Activated CD4-positive, alpha-beta T cell treated with anti-CD3 and anti-CD28 coated beads for 24 hours (primary cell): ENCODE measurements at places on chromosomes 5 and 9.

- no peak for DNase-seq
Measured at GRCh38 chr5:179292202-179292601, 53.1 kb downstream of the ADAMTS2 start.

DNA sequence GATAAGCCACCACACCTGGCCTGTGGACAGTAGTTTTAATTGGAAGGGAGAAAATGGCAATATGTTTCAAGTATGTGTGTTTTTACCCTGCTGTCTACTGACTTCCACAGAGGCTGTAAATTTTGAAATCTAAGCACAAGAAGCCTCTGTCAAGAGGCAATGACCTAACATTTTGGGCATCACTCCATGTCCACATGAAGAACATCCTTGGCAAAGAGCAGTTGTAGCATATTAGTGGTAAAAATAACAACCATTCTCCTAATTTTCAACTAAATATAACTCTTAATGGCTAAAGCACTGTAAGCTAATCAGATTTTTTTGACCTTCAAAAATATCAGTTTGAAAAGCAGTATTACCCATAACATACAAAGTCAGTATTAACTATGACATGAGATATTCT lies 100.3 kb upstream of the APC start:
- DNase-seq, result no peak

DNA sequence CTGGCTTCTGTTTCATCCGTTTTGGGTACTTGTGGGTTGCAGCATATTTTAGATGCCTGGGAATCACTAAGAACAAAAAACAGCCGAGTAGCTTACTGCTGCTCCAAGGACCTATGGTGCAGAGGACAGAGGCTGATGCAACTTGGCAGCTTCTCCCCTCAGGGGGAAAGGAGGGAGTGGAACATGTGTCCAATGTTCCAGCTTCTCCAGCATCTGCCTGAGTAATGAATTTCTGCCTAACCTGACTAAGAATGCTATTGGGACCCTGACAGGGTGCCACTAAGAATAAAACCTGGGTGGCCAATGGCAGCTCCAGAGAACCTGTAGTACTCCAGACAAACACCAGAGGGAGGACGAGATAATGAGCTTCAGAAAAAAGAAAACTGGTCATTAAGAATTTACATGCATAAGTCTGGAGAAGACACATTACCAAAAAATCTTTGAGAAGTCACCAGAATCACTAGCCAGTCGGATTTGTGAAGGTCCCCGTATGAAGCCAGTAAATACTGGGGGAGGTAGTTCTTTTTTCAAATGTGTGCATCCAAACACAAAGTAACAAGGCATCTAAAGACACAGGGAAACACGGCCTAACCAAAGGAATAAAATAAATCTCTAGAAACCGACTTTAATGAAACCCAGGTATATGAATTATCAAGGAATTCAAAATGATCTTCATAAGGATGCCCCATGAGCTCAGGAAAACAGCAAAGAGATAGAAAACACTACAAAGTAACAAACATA lies 293.5 kb downstream of the HINT1 start:
- DNase-seq, result no peak

DNA sequence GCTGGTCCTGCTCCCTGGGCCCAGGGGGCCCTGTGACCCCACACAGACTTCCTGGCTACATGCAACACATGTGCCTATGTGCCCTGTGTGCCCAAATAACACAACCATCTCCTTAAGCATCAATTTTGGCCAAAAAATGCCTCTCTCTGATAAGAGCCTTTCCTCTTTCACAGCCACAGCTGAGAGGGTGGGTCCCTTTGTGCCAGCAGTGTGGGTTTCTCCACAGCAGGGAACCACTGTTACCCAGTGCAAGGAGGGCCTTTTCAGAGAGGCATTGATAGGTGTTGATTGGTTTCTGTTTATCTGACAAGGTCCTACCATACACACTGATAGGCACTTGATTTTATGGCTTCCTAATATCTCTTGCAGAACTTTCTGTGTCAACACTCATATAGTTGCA lies 42.7 kb downstream of the SYK start:
- no peak for DNase-seq

DNA sequence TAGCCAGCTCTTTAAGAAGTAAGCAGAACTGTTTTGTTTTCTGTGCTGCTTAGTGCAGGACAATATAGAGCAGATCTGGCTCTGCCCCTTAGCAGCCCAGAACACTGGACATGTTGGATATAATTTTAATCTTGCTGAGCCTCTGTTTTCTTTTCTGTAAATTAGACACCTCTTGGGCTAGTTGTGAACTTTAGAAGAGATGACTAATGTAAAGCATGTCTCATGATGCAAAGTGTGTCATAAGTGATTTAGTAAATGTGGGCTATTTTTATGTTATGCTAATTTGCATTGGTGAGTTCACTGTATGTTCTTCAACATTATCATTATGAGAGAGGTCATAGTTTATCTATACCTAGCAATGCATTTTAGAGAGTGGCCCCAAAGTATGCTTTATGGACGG lies 156.1 kb upstream of the ADAMTSL1 start:
- DNase-seq, result no peak

GRCh38 chr5:178247481-178248456 lies 15.2 kb upstream of the PHYKPL start:
- DNase-seq, result no peak

DNA sequence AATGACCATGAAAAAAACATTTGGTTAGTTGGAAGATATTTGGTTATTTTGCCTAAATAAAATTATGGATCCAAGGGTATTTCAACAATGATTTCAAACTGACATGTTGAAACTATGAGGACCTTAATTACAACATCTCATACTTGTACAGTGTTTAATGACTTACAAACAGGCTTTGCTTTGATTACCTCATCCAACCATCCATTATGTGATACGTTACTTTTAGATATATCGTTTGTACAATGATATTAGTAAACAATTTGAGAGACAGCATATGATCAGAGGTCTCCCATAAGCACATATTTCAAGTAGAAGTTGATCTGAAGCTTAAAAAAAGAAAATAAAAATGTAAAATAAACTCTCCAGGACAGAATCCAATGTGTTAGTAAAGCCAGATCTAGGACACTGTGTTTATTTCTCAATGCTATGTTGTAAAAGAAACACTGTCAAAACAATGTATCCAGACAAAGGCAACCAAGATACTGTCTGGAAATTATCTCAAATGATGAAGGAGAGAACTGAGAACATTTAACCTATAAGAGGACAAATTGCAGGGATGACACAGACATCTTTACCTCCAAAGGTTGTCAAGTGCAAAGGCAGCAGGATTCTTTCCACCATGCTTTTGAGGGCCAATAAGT lies 116.0 kb upstream of the TARS1 start:
- no peak for DNase-seq
